Stomach (tissue), 19 donors: ENCODE measurements at places on chromosomes 6 and 20.

DNA sequence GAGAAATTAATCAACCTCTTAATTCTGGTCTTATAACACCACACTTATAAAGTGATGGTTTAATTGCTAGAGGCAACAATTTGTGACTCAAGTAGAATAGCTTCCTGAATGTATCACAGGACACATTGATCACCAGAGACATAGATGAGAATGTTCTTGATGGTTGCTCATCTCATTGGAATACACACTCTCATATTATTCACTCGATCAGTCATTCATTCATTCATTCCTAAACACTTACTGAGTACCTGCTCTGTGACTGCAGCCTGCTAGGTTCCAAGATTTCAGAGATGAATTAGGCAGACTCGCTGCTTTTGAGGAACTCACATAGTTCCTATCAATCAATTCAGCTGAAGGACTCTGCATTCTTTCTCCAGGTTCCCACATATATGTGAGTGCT is 365.1 kb upstream of the SOX4 start:
- no peak for DNase-seq

DNA sequence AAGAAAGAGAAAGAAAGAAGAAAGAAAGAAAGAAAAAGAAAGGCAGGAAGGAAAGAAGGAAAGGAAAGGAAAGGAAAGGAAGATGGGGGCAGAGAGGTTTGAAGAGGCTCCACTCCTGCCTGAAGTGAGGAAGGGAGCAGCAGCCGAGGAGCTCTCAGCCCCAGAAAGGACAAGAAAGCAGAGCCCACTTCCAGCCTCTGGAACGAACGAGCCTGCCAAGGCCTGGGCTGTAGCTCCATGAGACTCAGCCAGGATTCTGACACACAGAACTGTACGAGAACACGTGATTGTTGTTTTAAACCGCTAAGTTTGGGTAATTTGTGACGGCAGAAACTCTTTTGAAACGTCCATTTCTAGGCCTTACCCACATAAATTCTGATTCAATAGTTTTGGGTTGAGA is 69.5 kb downstream of the TTLL2 start:
- peak; percentile 24 for DNase-seq

DNA sequence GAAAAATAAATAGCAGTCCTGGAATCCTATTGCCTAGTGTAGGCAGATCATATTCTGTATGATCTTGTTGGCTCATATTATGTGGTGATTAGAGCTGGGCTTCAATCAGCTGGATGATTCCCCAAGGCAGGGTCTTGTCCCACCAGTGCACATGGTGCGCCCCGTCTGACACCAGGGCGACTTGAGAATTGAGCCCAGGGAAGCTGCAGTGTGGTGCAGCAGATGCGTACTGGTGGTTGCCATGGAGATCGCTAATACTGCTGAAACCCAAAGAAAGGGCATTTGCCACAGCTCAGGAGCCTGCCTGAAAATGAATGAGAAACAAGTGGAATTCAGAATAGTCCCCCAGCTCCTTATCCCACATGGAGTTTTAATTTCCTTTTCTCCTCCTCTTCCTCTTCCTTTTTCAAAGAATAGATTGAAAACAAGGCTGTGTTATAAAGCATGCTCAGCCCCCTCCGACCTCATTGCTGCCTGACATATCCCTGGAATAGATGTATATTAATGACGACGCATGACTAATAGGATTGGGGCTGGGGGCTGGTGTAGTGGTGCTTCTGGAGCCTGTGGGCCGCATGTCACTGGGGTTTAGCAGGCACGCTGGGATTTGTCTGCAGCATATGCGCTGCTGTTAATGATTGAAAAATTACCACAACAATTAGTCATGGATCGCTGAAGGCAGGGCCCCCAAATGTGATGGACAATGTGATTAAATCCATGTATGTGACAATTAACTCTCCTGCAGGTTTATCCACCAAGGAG is 210.5 kb downstream of the FARS2 start:
- DNase-seq, result no peak

DNA sequence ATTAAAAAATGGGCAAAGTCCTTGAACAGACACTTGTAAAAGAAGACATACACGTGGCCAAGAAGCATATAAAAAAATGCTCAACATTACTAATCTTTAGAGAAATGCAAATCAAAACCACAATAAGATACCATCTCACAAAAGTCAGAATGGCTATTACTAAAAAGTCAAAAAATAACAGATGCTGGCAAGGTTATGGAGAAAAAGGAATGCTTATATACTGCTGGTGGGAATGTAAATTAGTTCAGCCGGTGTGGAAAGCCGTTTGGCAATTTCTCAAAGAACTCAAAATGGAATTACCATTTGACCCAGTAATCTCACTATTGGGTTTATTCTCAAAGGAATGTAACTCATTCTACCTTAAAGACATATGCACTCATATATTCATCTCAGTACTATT is 166.6 kb downstream of the KHDC1L start:
- DNase-seq, result no peak

DNA sequence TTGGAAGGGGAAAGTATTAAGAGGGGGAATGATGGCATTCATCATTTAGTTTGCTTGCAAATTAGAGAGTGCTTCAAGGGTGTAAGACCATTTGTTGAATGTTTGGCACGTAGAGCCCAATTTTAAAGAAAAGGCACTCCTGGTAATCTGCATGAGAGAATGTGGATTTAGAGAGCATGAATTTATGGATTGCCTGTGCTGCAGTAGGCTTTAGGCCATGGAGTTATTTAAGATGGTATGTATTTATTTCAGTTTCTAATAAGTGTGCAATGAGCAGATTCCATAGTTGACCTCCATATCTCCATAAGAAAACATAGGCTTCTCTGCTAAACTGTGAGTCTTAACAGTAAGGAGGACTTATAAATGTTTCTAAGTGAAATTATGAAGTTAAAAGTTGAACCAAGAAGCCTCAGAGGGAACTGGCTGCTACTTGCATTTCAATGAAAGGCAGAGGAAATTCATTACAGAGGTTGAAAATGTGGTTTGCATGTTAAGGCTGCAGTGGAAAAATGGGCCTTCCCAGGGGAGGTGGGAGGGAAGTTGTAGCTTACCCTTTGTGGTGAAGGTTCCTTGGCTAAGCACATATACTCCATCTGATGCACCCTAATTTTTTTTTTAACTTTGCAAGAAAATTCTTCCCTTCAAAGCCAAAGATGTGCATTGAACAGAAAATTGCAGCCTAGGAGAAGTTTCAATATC is 134.2 kb downstream of the CARMIL1 start:
- peak; percentile 31 for DNase-seq

GRCh38 chr20:41360831-41361756 is 5.5 kb downstream of the EMILIN3 start:
- DNase-seq, result no peak

- no peak for DNase-seq
Measured at GRCh38 chr6:55678330-55679224, 99.6 kb upstream of the HMGCLL1 start.

GRCh38 chr20:55205665-55206064 is 730.3 kb downstream of the DOK5 start:
- DNase-seq, result no peak

GRCh38 chr6:62298745-62299392 is 12.8 kb upstream of the KHDRBS2 start:
- DNase-seq, result no peak

GRCh38 chr6:30562470-30563425 is 5.7 kb downstream of the PRR3 start:
- no peak for DNase-seq

DNA sequence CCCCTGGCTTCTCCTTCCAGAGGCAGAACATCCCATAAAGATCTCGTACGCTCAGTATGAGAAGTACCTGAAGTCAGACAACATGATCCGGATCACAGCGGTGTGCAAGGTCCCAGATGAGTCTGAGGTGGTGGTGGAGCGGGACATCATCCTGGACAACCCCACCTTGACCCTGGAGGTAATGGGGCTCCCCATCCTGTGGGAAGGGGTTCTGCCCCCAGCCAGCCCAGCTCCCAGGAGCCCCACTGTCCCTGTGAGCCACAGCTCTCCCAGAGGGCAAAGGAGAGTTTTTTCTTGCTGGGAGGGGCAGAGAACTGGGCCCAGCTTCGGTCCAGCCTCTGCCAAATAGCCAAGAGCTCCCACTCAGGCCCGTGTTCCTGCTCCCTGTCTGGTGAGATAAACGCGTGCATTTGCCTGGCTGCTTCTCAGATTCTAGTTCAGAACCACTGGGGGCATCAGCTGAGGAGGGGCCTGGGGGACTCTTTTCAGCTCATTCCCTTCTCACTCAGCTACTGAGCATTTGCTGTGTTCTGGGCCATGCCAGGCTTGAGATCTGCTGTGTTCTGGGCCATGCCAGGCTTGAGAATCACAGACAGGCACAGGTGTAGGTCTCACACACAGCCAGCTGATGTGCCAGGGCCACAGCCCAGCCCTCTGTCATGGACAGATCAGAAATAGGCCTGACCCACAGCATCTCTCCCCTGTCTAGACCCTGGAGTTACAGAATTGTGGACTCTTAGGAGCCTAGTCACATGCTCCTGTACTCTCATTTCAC is 39.5 kb downstream of the TGM3 start:
- no peak for DNase-seq

GRCh38 chr6:89630488-89630887 is 8.1 kb downstream of the LYRM2 start:
- DNase-seq, result no peak
